Smooth muscle cell of the brain vasculature (primary cell): ENCODE measurements at places on chromosomes 5 and 9.

GRCh38 chr5:177496727-177497291 lies 595 bp downstream of the PDLIM7 start:
- no peak for DNase-seq

DNA sequence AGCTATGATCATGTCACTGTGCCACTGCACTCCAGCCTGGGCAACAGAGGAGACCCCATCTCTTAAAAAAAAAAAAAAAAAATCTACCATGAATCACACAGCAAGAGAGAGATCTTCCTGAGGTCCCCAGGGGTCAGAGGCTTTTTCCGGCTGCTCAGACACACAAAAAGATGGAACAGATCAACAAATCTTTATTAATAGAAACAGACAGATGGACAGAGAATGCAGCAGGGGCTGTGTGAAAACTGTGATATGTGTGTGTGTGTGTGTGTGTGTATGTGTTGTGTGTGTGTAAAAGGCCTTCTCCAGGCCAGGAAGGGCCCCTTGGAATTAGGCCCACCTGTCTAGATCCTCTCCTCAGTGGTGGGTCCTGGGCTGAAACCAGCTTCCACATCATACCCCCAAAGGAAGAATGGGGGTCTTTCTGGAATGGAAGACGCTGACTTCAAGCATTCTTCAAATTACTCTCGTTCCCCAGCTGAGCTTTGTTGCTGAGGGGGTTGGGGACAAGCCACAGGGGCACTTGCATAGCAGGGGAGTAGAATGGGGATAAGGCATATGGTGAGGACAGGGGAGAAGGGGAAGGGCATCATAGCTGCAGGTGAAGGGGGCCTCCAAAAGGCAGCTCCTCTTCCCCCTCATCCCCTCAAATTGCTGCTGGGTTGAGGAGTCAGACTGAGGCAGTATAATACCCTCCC lies 2.9 kb downstream of the SIGMAR1 start:
- no peak for DNase-seq

DNA sequence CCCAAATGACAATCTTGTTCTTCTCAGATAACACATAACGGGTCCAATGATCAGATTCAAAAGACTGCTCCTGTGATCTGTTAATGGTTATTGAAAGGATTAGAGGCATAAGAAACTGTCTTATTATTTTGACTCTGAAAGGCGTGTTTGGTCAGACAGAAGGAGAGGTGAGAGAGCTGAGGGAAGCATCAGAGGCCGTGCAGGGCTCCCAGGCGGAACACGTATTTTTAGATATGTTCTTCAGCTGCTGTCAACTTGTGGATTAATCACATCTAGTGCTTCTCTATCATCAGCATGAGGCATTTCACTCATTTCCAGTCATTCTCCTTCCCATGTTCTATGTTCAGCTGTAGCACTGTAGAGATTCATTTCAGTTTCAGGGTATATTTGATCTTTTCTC lies 199.8 kb downstream of the MAPKAP1 start:
- DNase-seq, result no peak

- DNase-seq, result no peak
Measured at GRCh38 chr5:180829726-180830125, 27.1 kb upstream of the MGAT1 start.

DNA sequence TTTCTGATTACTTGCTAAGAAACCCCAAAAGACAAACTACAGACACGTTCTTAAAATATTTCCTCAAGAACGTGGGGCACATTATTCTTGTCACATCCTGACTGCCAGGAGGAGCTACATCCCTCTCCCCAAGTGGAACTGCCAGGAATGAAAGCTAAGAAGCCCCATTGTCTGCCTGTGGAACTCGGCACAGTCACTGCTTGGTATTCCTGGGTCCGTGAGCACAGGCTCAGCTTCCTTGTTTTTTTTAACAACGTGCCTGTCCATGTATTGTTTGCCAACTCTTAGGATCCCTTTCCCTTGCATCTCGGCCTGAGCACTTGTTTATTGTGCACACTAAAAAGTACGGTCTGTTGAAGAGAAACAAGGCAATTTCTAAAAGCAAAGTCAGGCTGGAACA lies 47.0 kb upstream of the SELENOP start:
- no peak for DNase-seq

DNA sequence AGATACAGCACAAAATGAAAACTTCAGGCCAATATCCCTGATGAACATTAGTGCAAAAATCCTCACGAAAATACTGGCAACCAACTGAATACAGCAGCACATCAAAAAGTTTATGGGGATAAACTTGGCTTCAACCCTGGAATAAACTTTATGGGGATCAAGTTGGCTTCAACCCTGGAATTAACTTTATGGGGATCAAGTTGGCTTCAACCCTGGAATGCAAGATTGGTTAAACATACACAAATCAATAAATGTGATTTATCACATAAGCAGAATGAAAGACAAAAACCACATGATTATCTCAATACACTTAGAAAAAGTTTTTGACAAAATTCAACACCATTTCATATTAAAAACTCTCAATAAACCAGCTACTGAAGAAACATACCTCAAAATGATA lies 213.7 kb upstream of the DMRTA1 start:
- no peak for DNase-seq

GRCh38 chr5:181219262-181220177 lies 3.6 kb upstream of the TRIM41 start:
- no peak for DNase-seq

- DNase-seq, result no peak
Measured at GRCh38 chr5:92969781-92970237, 611.2 kb downstream of the NR2F1-AS1 start.

- DNase-seq, result no peak
Measured at GRCh38 chr9:111805830-111806241, 11.1 kb upstream of the SHOC1 start.

GRCh38 chr5:16539169-16539666 lies 73.6 kb upstream of the ZNF622 start:
- no peak for DNase-seq

DNA sequence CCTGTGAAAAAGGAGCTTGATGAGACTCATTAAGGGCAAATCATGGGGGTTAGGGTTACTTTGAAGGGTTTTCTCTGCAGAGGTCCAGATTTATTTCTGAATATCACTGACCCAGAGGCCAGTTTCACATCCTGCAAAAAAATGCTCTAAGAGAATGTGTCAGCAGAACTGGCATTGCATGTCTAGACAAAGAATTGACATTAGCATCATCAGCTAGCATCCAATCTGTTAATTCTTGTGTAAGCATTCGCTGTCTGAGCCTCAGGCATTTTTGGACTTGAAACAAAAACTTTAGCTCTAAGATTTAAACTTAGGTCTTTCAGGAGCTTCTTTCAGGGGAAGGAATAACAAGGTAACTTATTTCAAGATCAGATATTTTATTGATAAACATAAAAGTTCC lies 187.9 kb upstream of the ELL2 start:
- no peak for DNase-seq

DNA sequence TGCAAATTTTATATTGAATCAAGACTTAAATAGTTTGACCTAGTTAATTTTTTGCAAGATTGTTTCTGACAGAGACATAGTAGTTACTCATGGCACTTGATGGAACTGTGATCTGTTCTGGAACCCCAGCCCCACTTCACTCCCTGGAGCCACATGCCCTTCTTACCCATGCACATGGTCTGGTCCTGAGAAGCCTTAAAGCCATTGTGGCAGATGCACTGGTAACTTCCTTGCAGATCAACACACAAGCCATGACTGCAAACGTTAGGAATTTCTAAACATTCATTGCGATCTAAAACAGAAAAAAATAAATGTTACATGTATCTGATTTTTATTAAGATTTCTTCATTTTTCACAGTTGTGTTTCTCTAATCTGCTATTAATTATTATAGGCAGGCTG lies 221.2 kb downstream of the SLC12A2 start:
- no peak for DNase-seq

GRCh38 chr5:167339205-167339604 lies 952.2 kb upstream of the WWC1 start:
- DNase-seq, result no peak

DNA sequence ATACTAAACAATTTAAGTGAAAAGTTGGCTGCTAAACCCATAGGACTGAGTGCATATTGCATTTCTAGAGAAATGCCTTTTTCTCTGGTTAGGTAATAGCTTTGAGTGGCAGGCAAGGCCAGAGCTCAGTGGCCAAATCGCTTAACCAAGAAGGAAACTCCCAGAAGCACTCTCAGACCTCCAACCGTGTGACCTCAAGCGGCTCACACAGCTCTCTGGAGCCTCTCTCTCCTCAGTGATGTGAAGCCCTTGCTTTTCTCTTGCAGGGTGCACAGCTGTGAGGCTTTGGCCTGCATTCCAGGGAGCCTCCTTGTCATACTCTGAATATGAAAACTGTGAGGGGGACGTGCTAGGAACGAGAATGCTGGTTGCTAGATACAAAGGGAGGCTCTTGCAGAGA lies 106.7 kb downstream of the INSYN2B start:
- DNase-seq, result peak; percentile 72

- DNase-seq, result no peak
Measured at GRCh38 chr9:109010746-109011145, 2.6 kb downstream of the CTNNAL1 start.

GRCh38 chr9:129595311-129595741 lies 25.6 kb downstream of the C9orf50 start:
- DNase-seq, result no peak

- no peak for DNase-seq
Measured at GRCh38 chr5:96459313-96460121, 26.5 kb upstream of the PCSK1 start.

- DNase-seq, result peak; percentile 46
Measured at GRCh38 chr9:13279284-13280141, at the start of gene MPDZ. Gene MPDZ (minus strand): TSS chr9:13279692. CDS start chr9:13250315, 29,377 bp downstream.

DNA sequence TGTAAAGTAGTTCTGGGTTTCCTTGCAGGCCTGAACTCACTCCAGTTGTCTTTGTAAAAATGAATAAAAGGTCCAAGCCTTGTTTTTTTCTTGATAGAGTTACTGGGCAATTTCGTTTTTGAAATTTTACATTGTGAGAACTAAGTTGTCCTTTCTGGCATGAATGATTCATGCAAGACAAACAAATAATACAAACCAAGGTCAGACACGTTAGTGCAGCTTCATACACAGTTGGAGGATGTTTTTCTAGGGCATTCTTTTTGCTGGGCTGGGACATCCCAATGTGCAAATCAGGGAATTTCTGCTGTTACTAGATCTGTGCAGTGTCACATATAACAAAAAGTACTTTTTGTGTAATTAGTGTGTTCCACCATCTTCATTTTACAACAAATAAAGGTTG lies 96.0 kb downstream of the MEGF10 start:
- peak; percentile 70 for DNase-seq

- no peak for DNase-seq
Measured at GRCh38 chr5:148860599-148860998, 34.2 kb downstream of the ADRB2 start.

- DNase-seq, result no peak
Measured at GRCh38 chr9:108816037-108816436, 39.7 kb downstream of the ACTL7B start.

DNA sequence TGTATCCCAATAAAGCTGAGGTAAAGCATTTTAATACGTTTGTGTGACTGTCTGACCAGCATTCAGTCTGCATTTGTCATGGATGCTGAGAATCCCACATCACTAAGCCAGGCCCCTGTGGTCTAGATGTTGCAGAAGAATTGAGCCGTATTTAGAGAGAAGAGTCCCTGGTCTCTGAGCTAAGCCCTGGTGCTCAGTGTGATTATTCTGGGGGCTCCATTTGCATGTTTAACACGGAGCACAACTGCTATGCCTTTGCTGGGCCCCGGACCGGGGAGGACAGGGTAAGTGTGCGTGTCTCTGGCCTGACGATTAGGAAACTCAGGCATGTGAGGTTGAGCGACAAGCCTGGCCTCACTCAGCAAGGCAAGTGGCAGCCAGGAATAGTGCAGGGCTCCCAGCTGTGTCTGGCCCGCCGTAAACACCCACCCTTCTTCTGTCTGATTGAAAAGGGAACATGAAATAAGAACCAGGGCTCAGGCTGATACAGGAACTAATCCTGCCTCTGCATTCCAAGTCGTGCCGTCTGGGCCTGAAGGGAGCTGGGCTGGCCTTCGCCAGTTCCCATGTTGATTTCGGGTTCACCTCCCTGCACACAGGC lies 22.3 kb downstream of the FAM78A start:
- no peak for DNase-seq
